ENCODE measurements at places on chromosomes 16 and 17.
A peak's percentile ranks its signal among the peaks of the same experiment; 100 is the strongest.

DNA sequence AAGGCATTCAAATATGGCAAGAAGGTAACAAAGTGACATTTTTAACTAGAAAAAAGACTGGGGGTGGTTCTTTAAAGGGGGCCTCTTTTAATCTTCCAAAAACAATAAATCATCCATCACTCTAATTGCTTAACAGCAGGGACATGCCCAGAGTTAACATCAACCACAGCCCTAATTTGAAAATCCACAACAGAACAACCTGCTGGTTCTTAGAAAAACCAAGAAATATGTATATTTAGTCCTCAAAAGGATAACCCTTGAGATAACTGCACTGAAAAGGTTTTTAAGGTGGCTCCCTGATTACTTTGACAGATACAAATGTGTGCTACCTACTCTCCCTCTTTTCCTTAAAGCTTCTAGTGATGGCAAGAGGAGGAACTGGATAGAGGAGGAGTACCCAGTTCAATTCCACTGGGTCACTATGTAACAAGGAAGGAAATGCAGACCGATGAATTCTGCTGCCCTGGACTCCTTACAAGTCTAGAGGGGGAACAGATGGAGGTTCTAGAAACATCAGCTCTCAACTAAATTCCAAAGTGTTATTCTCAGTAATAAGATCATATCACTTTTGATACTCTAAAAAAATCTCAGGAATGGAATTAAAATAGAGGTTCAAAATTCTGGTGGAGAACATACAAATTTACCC is 54.3 kb downstream of the N4BP1 start:
- no peak for DNase-seq

DNA sequence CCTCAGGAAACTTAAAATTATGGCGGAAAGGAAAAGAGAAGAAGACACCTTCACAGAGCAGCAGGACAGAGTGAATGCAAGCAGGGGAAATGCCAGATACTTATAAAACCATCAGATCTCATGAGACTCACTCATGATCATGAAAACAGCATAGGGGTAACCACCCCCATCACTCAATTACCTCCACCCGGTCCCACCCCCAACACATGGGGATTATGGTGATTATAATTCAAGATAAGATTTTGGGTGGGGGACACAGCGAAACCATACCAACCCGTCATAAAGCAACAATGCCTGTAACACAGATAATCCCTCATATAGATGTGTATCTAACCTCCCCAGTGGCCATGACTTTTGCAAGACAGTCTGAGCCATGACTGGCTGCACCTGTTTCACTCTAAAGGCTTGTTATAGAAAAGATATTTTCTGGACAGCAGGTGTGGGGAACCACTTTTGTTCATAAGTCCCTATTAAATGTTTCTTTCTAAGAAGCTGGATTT is 7.0 kb upstream of the GSDMA start:
- no peak for DNase-seq

DNA sequence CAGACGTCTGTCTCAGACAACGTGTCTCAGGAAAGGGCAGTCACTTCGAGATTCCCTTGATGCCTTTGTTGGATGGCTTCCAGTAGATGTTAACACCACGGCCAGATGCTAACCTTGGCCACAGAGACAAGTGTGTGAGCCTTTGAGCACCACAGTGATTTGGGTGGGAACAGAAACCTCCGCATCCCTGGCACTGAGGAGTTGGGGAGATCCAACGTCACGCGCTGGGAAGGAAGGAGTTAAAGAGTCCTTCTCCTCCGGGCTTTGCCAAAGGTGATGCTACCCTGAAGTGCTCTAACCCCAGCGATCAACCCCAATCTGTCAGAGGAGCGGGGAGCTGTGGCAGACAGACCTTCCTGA is 3.0 kb upstream of the ABR start:
- DNase-seq = no peak

DNA sequence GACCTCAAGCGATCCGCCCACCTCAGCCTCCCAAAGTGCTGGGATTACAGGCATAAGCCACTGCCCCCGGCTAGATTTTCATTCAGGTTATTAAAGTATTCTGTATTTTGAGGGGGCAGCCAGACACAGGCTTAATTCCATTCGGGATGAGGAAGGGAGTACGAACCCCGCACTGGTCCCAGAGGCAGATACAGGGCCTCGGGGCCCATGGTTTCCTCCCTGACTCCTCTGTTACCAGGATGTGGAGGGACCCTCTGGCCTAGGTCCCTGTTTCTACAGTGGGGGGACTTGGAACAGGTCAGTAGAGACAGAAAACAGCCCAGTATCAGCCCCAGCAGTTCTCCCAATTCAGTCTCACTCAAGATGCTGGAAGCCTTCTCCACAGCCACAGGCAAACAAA is 42.0 kb downstream of the PECAM1 start:
- no peak for DNase-seq

DNA sequence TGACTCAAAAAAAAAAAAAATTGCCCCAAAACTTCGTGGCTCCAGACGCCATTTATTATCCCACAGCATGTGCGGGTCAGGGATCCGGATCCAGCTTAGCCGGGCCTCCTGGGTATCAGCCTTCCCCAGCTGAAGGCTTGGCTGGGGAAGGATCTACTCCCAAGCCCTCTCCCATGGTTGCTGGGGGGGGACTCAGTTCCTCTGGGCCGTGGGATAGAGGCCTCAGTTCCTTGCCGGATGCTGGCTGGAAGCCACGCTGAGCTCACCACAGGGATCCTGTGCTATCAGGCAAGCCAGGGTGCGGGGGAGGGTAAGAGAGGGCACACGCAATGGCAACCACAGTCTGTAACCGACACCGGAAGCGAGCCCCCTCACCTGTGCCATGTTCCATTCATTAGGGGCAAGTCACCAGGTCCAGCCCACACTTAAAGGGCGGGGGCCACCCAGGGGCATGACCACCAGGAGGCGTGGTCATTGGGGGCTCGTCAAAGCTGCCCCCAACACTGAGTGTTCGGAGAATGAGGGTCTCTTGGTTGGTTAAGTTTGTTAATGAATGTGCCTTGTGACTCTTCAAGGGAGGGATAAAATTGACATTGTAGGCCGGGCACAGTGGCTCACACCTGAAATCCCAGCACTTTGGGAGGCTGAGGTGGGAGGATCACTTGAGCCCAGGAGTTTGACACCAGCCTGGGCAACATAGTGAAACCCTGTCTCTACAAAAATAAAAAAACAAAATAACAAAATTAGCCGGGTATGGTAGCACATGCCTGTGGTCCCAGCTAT is 210.0 kb upstream of the GSE1 start:
- peak; percentile 88 for DNase-seq

DNA sequence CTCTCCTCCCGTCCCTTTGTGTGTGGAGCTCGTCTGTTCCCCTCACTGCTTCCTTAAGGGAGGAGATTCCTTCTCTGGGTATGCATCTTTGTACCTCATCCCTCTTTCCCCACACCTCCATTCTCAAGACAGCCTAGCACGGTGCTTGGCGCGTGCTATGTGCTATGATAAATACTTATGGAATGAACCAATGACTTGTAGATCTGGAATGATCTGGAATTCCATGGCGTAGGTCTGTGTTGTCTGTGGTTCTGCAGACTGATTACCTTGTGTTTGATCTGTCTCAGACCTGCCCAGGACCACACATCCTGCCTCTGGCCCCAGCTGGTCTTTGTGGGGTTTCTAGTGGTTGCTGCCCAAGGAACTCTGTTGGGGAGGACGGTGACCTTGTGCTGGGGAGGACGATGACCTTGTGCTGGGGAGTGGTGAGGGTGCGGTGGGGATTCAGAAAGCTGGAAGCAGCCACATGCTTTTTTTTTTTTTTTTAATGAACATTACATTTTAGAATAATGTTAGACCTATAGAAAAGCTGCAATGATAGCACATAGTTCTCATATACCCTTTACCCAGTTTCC is 33.5 kb upstream of the ETV4 start:
- DNase-seq = peak; percentile 50

- DNase-seq = peak; percentile 69
Measured at GRCh38 chr17:27226611-27227230, 67.2 kb upstream of the WSB1 start.

DNA sequence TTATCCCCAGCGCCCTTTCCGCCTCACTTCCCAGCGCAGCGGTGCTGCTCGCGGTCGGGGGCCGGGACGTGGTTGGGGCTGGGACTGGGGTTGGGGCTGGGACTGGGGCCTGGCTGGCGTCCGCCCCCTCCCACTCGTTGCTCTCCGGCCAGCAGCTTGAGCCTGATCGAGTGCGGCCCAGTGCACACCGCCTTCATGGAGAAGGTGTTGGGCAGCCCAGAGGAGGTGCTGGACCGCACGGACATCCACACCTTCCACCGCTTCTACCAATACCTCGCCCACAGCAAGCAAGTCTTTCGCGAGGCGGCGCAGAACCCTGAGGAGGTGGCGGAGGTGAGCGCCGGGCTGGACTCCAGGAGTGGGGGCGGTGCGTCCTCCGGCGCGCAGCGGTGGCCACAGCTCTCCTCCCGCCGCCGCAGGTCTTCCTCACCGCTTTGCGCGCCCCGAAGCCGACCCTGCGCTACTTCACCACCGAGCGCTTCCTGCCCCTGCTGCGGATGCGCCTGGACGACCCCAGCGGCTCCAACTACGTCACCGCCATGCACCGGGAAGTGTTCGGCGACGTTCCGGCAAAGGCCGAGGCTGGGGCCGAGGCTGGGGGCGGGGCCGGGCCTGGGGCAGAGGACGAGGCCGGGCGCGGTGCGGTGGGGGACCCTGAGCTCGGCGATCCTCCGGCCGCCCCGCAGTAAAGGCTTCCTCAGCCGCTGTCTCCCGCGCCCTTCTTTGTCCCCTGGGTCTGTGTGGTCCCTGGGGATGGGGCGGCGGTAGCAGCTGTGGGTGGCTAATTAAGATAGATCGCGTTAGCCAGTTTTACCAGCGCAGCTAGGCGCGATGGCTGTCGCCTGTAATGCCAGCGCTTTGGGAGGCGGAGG is 1.8 kb downstream of the HSD17B1 start:
- DNase-seq = peak; percentile 89

DNA sequence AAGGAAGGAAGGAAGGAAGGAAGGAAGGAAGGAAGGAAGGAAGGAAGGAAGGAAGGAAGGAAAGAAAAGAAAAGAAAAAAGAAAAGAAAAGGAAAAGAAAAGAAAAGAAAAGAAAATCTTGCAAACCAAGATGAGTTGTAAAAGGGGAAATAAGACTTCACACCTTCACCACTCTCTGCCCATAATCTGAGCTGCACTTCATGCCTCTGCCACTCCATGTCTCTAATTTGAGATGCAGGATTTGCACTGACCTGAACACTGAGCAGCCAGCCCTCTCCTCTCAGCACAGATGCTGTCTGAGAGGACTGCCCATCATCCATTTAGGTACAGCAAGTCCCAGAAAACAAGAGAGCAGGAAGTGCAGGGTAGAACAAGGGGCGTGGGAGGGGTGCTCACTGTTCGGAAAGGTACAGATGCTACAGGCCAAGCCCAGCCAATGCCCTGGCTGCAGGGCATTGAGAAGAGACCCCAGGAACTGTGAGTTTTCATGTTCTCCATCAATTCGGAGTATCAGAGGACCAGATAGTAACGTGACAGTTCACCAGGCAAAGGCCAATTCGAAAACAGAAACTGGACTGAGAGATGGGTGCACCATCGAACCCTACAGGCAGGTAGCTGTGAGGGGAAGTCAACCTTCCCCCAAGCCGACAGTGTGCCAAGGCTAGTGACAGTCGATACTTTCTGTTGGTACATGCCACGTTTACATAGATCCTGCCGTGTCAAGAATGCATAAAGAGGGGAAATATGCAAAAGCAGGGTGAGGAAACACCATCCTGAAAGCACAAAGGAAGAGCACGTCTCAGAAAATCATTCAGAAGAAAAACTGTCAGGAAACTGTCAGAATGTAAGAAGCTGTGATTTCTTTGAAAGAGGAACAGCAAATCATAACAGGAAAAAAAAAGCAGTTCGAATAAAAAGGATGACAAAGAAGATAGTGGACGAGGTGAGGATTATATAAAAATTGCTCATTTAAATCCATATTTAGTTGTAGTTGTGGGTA is 142.0 kb upstream of the RCVRN start:
- DNase-seq = no peak

GRCh38 chr16:15751940-15752339 is 101.9 kb downstream of the NDE1 start:
- no peak for DNase-seq

GRCh38 chr17:17422641-17423040 is 54.2 kb upstream of the MED9 start:
- DNase-seq = no peak

GRCh38 chr16:67982011-67982696 is 1.9 kb upstream of the DPEP3 start:
- DNase-seq = no peak

DNA sequence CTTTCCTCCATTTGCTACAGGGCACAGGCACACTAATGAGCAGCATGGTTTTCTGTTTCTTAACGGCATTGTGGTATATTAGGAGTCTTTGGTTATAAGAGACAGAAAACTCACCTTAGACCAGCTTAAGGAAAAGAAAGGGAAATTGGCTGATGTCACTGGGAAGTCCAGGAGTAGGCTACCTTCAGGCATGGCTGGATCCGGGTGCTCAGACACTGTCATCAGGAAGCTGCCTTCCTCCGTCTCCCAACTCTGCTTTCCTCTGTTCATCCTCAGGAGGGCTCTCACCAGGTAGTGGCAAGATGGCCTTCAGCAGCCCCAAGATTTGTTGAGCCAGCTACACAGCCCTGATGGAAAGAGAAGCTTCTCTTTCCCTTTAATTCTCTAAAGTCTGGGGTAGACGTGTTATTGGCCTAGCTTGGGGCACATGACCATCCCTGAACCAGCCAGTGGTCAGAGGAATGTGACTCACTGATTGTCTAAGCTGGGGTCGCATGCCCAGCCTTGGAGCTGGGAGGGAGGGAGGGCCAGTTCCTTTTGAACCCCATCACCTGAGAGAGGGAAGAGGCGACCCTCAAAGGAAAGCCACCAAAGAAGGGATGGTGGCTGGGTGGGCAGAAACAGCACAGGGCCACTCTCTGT is 117.4 kb downstream of the CLEC16A start:
- no peak for DNase-seq

DNA sequence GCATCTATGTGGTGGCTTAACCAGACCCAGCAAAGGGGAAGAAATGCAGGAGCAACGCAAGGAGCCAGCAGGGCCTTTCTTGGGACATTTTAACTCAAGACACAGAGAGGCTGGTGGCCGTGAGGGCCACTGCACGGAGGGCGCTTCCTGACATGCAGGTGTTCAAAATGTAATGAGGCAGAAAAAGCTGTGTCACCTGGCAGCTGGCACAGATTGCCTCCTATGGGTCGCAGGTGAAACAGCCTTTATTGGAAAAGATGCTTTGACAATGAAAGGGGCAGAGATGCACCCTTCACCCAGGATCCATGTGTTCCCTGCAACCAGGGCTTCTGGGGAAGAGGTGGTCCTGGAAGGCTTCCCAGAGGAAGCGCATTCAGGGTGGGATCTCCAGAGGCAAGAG is 219.3 kb downstream of the XYLT1 start:
- DNase-seq = no peak

GRCh38 chr16:85720302-85720637 is 30.6 kb downstream of the C16orf74 start:
- DNase-seq = no peak

Data from dermis blood vessel endothelial cell (primary cell).